T-helper 17 cell (primary cell): ENCODE measurements at places on chromosomes 11 and 22.

- DNase-seq: no peak
Observed at GRCh38 chr11:44235765-44236201, 74.2 kb downstream of the ALX4 start.

GRCh38 chr22:17281026-17281425, 61.8 kb upstream of the ADA2 start:
- DNase-seq: no peak

DNA sequence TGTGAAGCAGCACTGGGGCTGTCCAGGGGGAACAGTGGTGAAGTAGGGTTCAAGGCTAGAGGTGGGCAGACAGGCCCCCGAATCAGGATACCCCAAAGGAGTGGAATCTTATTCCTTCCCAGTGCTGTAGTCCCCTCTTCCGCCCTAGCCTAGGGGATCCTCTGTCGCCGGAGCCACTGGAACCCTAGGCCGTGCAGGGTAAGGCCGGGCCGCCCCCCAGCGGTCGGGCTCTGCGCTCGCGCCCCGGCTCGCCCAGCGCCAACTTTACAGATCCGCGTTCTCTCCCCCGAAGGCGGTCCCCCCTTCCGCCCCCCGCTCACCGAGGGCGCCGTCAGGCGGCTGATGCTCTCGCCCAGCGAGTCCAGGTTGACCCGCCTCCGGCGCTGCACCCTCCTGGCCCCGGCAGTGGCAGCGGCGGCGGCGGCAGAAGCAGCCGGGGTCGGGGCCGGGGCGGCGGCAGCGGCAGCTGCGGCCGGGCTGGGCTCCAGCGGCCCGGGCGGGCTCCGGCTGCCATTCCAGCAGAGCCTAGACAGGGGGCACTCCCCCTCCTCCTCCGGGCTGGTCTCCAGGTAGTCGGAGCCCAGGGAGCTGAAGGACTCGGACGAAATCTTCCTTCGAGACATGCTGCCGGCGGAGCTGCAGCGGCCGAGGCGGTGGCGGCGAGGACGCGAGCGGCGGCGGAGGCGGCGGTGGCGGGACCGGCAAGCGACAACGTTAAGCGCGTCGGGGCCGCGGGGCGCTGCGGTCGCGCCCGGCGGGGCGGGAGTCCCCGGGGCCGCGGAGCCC, 650 bp downstream of the GUCY1A2 start:
- DNase-seq: no peak

- DNase-seq: no peak
Observed at GRCh38 chr22:19082101-19082500, 40.1 kb downstream of the DGCR2 start.

- no peak for DNase-seq
Observed at GRCh38 chr11:85874265-85874664, 19.1 kb downstream of the CCDC83 start.

- peak; percentile 14 for DNase-seq
Observed at GRCh38 chr22:23216461-23217170, 36.3 kb downstream of the BCR start.

DNA sequence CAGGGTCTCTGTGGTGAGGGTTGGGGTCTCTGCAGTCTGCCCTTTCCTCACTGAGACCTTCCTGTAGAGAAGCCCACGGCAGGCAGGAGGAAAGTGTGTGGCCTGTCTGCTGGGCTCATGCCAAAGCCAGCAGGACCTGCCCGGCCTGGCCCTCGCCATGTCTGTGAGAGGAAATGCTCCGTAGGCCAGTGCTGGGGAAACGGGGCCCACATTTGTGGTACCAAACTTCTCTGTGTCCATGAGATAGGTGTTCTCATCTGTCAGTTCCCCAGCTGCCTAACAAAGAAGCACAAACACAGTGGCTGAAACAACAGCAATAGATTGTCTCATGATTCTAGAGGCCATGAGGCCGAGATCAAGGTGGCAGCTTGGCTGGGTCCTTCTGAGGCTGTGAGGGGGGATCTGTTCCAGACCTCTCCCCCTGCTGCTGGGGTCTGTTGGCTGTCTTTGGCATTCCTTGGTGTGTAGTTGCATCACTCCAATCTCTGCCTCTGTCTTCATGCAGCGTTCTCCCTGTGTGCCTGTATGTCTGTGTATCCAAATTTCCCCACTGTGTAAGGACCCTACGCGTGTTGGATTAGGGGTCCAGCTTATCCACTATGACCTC, 772.5 kb downstream of the TBC1D22A start:
- no peak for DNase-seq

GRCh38 chr11:7272373-7272772, 20.7 kb downstream of the SYT9 start:
- no peak for DNase-seq

DNA sequence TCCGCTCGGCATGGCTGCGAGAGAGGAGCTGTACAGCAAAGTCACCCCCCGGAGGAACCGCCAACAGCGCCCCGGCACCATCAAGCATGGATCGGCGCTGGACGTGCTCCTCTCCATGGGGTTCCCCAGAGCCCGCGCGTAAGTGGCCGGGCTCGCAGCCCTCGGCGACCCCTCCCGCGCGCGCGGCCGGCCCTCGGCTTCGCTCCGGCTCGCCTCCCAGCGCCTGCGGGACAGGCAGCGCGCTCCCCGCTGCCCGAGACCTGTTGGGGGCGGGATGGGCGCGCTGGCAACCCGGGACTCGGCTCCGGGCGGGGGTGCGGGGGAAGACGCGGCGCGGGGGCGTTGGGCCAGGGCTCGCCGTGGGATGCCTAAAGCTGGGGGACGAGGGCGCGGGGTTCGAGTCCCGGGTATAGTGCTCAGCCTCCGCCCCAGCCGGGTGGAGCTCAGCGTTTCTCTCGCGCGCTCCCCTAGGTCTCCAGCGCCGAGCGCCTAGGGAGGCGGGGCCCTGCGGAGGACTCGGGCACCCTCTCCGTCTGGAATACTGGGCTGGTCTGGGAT, 630 bp downstream of the UBASH3B start:
- peak; percentile 42 for DNase-seq

- DNase-seq: no peak
Observed at GRCh38 chr22:36540867-36541642, 12.1 kb upstream of the EIF3D start.

DNA sequence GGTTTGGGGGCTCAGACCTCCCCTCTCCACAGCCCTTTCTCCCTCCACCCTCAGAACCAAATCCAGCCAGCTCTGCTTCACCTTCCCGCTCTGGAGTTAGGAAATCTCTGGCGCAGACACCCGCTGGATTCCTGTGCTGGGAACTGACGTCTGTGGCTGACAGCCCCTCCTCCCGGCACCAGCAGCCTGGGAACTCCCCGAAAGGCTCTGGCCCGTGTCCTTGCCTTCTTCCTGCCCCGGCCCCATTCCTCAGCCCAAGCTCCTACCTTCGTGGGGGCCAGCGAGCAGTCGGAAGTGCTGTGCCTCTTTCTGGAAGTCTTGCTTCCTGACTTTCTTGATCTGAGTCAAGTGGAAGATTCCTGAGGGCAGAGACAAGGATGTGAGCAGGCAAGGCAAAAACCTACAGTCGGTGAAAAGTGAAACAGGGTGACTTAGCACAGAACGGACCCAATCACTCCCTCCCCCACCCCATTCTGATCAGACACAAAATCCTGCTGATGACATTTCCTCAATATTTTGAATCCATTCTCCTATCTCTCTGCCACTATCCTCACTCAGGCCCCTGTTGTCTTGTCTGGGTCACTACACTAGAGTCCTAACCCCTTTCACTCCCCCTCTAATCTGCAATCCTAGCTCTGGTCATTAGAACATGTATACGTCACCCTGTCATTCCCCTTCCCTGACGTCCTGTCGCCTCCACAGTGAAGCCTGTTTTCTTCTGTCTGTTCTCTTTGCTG, 34.1 kb downstream of the CHRDL2 start:
- no peak for DNase-seq

- no peak for DNase-seq
Observed at GRCh38 chr11:39668640-39669039, 1790.8 kb downstream of the LRRC4C start.
